ENCODE measurements at places on chromosomes 7 and 10.
A peak's percentile ranks its signal among the peaks of the same experiment; 100 is the strongest.

- no peak for DNase-seq
Observed at GRCh38 chr10:87660484-87661133, 931 bp downstream of the PAPSS2 start.

DNA sequence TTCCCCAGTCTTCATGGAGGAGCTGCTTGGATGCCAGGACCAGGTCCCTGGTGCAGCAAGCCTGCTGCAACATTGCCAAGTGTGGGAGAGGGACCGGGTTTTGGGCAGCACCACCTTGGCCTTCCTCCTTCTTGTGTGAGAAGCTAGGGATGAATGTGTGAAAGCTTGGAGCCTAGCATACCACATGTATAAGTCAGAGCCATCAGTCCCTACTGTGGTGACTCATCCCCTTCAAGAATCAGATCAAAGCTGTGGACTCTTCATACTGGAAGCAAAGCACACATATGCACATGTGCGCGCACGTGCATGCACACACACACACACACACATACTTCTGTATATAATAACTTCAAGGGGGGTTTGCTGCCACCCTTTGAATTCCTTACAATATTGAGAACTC, 527.8 kb downstream of the LRMDA start:
- no peak for DNase-seq

- no peak for DNase-seq
Observed at GRCh38 chr7:94251-94801, 98.0 kb upstream of the FAM20C start.

GRCh38 chr10:119100434-119101238, 3.3 kb upstream of the DENND10 start:
- DNase-seq: no peak

DNA sequence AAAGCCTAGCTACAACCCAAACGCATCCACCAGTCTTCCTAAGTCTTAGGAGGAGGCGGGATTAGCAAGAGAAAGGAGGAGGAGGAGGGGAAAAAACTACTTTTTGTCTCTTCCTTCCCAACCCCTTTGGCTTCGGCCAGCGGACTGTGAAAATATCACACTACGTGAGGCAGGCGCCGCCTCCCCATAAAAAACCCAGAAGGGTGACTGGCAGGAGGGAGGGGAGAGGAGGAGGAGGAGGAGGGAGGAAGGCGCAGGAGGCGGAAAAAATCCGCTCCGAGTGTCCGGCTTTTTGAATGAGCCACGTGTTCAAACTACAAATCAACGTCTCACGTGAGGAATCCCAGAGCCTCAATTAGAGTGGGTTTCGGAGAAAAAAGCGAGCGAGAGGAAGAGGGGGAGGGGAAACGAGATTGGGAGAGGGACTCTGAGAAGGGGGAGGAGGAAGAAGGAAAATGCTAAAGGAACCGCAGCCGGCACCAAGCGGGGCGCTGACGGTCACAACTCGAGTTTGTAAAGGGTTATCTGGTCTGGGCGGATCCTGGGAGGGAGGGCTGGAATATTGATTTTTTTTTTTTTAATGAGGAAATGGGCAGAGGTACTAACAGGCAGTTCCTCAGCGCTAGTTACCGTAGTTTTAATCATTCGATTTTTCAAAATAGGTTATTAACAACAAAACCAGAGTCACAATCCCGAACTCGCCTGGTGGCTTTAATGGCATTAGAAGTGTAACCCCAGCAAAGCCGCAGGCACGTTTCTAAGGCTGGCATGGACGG, at the start of gene IGF2BP3:
Gene IGF2BP3 (minus strand): TSS at position 162 of the 776 bp plus-strand sequence. CDS start 381 bp downstream, outside the sequence.
- peak; percentile 98 for DNase-seq

Data from neuronal stem cell (in vitro differentiated cells).